ENCODE measurements at places on chromosomes 4 and X. TPM values are rescaled to one million over a fixed set of nuclear protein-coding genes. Genes with fewer than 3 reads are reported as not detected.

Gene AGTR2
- not detected for total RNA-seq

- no peaks in the 10 kb centered on the region for H3K27me3 ChIP-seq
- H3K4me1 ChIP-seq: no peaks in the 10 kb centered on the region
- H3K27ac ChIP-seq: no peak overlapping the region
These were observed 366.2 kb upstream of the PITX2 start for GRCh38 chr4:110989125-110989524.

- no peak overlapping the region for H3K4me3 ChIP-seq
- H3K27ac ChIP-seq: no peak overlapping the region
- no peaks in the 10 kb centered on the region for H3K27me3 ChIP-seq
These were observed 102.5 kb downstream of the FNIP2 start for GRCh38 chr4:158871335-158871724.

Gene ADH6
- not detected for total RNA-seq

Gene GAGE12H
- not detected for total RNA-seq

Gene NXF2B
- total RNA-seq: not detected

DNA sequence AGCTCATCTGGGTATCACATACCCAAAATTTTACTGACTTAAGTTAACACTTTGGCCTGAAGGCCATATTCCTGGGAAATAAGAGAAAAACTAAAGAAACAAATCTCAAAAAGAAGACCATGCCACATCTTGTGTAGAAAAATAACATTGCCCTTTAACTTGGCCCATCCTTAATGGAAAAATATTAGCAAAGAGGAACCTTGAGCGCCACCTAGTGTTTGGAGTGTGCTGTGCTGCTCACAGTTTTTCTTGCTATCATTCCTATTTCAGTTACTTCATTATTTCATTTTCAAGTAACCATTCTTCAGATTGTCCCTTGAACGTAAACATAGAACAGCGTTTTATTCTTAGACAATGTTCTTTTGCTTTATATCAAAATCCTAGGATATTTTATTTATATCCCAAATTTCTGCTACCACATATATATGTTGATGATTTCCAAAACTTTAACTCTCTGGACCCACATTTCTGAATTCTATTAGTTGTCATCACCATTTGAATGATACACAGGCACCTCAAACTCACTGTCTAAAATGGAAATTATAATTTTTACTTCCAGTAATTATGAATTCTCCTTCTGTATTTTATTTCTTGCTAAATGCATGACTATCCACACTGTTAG, 999.0 kb upstream of the ADGRL3 start:
- DNase-seq: peak; percentile 67
- H3K36me3 ChIP-seq: no peaks in the 10 kb centered on the region
- no peaks in the 10 kb centered on the region for H3K4me1 ChIP-seq
- no peaks in the 10 kb centered on the region for H3K27me3 ChIP-seq

Gene S100G
- total RNA-seq: not detected

GRCh38 chrX:9498236-9498635, 33.4 kb downstream of the TBL1X start:
- DNase-seq: no peak
- no peak overlapping the region for H3K4me3 ChIP-seq
- H3K27ac ChIP-seq: no peak overlapping the region
- no peaks in the 10 kb centered on the region for H3K27me3 ChIP-seq
- peaks cover 20% of the 10 kb centered on the region for H3K36me3 ChIP-seq

Gene ADGRG4
- not detected for total RNA-seq

Gene ATP7A
- total RNA-seq: 9.7 TPM

Gene MAPK10
- not detected for total RNA-seq

DNA sequence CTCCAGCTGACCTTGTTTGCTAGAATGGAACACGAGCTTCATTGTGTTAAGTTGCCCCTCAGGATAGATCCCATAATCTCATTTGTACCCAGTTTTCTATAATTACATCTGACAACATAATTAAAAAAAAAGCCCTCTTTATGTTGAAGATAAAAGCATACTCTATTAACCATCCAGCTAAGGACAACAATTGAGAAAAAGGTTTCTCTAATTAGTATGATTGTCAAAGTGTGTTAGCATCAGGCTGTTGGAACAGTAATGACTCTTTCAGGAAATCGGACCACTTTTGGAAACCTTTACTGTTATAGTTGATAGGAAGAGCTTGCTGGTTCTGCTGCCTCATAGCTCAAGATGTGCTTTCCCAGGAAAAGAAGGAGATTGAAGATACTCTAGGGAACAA, 172.6 kb downstream of the FHIP1A start:
- no peak overlapping the region for H3K4me3 ChIP-seq
- H3K27ac ChIP-seq: no peak overlapping the region
- DNase-seq: no peak
- no peaks in the 10 kb centered on the region for H3K4me1 ChIP-seq
- peaks cover 3% of the 10 kb centered on the region for H3K27me3 ChIP-seq

Gene CDX4
- total RNA-seq: not detected

Gene CNGA1
- total RNA-seq: 0.30 TPM

GRCh38 chrX:136228839-136229207, 22.4 kb downstream of the MAP7D3 start:
- peaks cover 28% of the 10 kb centered on the region for H3K36me3 ChIP-seq
- H3K27me3 ChIP-seq: no peaks in the 10 kb centered on the region
- peaks cover 16% of the 10 kb centered on the region for H3K4me1 ChIP-seq
- no peak overlapping the region for H3K4me3 ChIP-seq

DNA sequence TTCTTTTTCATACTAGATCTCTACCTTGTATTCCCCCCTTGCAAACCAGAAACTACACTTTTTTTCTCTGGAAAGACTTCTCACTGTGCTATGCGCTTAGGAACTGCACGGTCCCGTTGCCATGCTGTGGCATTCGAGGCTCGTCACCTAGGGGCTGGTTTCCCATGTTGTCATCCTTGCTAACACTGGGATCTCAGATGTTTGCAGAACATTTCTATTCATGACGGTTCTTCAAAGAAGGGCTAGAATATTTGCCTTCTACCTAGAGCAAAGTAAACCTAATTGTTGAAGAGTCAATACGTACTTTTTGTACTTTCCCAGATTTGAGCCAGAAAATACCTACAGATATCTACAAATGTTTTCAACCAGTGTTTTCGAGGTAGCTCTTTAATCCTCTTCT, 41.0 kb downstream of the RS1 start:
- no peaks in the 10 kb centered on the region for H3K27me3 ChIP-seq
- peaks cover 2% of the 10 kb centered on the region for H3K36me3 ChIP-seq
- no peak overlapping the region for H3K4me3 ChIP-seq
- H3K4me1 ChIP-seq: no peaks in the 10 kb centered on the region

DNA sequence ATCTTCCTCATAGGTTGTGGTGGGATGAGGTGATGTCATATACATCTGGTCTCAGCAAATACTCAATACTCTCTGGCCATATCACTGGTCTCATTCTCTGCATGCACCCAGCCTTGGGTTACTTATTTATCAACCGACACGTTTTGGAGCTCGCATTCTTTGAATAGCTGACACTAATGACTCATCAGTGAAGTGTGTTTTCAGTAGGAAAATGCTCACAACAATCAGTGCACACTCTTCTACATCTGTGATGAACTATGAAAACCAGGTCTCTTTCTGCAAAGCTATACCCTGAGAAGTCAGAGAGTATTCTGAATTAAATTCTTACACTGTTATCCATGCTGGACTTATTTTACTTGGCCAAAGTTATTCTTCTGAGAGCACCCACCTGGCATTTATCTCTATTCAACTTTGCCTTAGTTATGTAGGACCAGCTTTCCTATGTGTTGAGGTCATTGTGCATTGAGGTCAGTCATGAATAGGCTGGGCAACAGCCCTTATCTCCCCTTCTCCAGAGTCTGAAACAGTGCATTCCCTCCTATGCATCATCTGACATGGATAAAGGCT, 58.7 kb upstream of the DHX15 start:
- H3K4me3 ChIP-seq: no peak overlapping the region
- no peak overlapping the region for H3K27ac ChIP-seq
- H3K36me3 ChIP-seq: no peaks in the 10 kb centered on the region
- H3K27me3 ChIP-seq: peaks cover 15% of the 10 kb centered on the region
- DNase-seq: no peak
- no peaks in the 10 kb centered on the region for H3K4me1 ChIP-seq

- no peaks in the 10 kb centered on the region for H3K27me3 ChIP-seq
- H3K36me3 ChIP-seq: peaks cover 2% of the 10 kb centered on the region
- peaks cover 10% of the 10 kb centered on the region for H3K4me1 ChIP-seq
- no peak overlapping the region for H3K4me3 ChIP-seq
- H3K27ac ChIP-seq: no peak overlapping the region
- DNase-seq: no peak
These were observed 45.3 kb upstream of the CAMK2D start for GRCh38 chr4:113806850-113807249.

Gene CFAP99
- 0.05 TPM for total RNA-seq

Gene COX7B2
- not detected for total RNA-seq

- no peaks in the 10 kb centered on the region for H3K27me3 ChIP-seq
- no peaks in the 10 kb centered on the region for H3K4me1 ChIP-seq
- H3K4me3 ChIP-seq: no peak overlapping the region
These were observed 76.1 kb downstream of the MANBA start for GRCh38 chr4:102684610-102685052.

- H3K27me3 ChIP-seq: peaks cover 7% of the 10 kb centered on the region
- H3K4me1 ChIP-seq: no peaks in the 10 kb centered on the region
- DNase-seq: no peak
These were observed 19.7 kb downstream of the NHSL2 start for GRCh38 chrX:71930298-71930697.

GRCh38 chr4:73864961-73865360, 4.2 kb upstream of the CXCL1 start:
- no peak overlapping the region for H3K4me3 ChIP-seq
- no peak for DNase-seq
- H3K27ac ChIP-seq: no peak overlapping the region

- no peak overlapping the region for H3K27ac ChIP-seq
- H3K36me3 ChIP-seq: no peaks in the 10 kb centered on the region
- DNase-seq: no peak
- H3K27me3 ChIP-seq: peaks cover 20% of the 10 kb centered on the region
- no peak overlapping the region for H3K4me3 ChIP-seq
- H3K4me1 ChIP-seq: no peaks in the 10 kb centered on the region
These were observed 1.0 kb upstream of the C4orf54 start for GRCh38 chr4:99658666-99659065.

Gene HSD17B10
- total RNA-seq: 92.7 TPM

GRCh38 chr4:37889849-37890800, 759 bp upstream of the TBC1D1 start:
- DNase-seq: peak; percentile 64
- H3K36me3 ChIP-seq: no peaks in the 10 kb centered on the region
- peak overlapping the region; percentile 78 for H3K4me3 ChIP-seq

Gene UGT2B15
- total RNA-seq: not detected

DNA sequence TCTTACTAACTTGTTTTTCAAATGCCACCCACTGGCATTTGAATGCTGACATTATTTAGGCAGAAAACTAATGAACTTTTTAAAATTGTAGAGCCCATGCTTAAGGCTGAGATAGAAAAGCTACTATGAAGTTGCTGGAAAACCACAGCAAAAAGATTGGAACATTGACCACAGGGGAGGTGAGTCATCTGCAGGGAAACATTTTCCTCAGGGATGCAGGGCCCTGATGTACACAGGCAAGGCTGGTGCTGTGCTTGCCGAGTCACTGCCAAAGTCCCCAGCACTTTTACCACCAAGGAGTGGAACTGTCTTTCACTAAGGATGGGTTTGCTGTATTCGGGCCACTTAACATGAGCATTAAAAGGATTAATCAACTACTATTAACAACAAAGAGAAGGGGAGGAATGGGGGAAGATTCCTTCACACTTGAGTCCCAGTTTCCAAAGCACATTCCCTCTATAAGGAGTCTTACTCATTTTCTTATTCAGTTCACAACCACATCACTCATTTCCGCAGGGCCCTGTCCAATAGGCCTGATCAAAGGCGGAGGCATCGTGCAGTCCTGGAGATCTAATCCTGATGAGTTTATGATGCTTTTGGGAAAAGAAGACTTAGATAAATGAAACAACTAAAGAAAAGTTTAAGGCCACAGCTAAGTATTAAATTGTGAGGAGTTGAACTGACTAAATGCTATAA, 202.9 kb upstream of the NPY2R start:
- H3K4me3 ChIP-seq: no peak overlapping the region
- H3K4me1 ChIP-seq: no peaks in the 10 kb centered on the region
- H3K27me3 ChIP-seq: peaks cover 2% of the 10 kb centered on the region

Gene HEPH
- not detected for total RNA-seq

- H3K4me3 ChIP-seq: no peak overlapping the region
- H3K4me1 ChIP-seq: no peaks in the 10 kb centered on the region
- H3K27ac ChIP-seq: no peak overlapping the region
These were observed 75.4 kb upstream of the ANXA3 start for GRCh38 chr4:78476108-78476704.

DNA sequence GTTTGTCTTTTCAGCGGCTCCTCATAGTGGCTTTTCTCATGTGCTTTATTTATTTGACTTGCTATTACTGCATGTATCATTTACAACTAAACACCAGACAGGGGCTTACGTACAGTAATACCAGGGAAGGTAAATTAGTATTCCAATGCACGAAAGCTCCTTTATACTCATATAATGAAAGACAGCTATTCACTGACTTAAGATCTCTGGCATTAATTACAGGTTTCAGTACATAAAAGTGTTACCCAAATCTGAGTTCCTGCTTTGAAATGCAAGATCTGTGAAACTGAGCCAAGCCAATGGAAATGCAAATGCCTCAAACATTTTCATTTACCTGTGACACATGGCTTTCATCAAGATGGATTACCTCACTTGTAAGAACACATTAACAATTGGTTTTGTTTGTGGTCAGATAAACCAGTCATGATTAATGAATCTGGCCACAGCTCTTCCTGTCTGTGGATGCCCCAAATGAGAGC, 107.2 kb downstream of the ANAPC4 start:
- no peak overlapping the region for H3K4me3 ChIP-seq
- DNase-seq: no peak
- H3K27me3 ChIP-seq: peaks cover 10% of the 10 kb centered on the region
- no peak overlapping the region for H3K27ac ChIP-seq
- no peaks in the 10 kb centered on the region for H3K4me1 ChIP-seq

DNA sequence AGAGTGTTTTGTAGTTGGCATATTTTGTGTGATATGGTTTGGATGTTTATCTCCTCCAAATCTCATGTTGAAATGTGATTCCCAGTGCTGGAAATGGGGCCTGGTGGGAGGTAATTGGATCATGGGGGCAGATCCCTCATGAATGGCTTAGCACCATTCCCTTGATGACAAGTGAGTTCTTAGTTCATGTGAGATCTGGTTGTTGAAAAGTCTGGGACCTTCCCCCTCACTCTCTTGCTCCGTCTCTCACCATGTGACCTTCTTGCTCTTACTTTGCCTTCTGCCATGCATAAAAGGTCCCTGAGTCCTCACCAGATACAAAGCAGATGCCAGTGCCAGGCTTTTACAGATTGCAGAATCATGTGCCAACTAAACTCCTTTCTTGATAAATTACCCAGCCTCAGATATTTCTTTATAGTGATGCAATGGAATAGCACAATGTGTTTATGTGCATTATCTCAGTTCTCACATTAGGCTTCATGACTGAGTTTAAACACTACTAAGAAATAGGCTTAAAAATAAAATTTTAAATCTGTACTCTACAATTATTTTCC, 1348.8 kb downstream of the STIM2 start:
- H3K27me3 ChIP-seq: no peaks in the 10 kb centered on the region
- no peaks in the 10 kb centered on the region for H3K4me1 ChIP-seq
- no peaks in the 10 kb centered on the region for H3K36me3 ChIP-seq
- no peak for DNase-seq
- no peak overlapping the region for H3K4me3 ChIP-seq
- no peak overlapping the region for H3K27ac ChIP-seq

Gene GABRA4
- not detected for total RNA-seq

Data from activated CD4-positive, alpha-beta T cell treated with anti-CD3 and anti-CD28 coated beads for 36 hours (primary cell).